ENCODE measurements at places on chromosomes 7 and 10.

DNA sequence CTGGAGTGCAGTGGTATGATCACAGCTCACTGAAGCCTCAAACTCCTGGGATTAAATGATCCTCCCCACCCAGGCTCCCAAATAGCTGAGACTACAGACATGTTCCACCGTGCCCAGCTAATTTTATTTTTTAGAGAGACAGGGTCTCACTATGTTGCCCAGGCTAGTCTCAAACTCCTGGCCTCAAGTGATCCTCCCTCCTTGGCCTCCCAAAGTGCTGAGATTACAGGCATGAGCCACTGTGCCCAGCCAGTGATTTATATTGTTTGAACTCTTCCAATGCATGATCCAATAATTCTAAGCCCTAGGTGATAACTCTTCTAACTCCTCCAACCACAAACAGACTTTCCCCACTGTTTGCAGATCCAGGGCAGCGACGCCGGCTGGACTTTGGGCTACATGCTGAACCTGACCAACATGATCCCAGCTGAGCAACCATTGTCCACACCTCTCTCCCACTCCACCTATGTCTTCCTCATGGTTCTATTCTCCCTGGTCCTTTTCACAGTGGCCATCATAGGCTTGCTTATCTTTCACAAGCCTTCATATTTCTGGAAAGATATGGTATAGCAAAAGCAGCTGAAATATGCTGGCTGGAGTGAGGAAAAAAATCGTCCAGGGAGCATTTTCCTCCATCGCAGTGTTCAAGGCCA lies 41.8 kb upstream of the CC2D2B start:
- DNase-seq: no peak

- peak; percentile 73 for DNase-seq
These were observed 103.9 kb downstream of the CUBN start for GRCh38 chr10:17025444-17026295.

DNA sequence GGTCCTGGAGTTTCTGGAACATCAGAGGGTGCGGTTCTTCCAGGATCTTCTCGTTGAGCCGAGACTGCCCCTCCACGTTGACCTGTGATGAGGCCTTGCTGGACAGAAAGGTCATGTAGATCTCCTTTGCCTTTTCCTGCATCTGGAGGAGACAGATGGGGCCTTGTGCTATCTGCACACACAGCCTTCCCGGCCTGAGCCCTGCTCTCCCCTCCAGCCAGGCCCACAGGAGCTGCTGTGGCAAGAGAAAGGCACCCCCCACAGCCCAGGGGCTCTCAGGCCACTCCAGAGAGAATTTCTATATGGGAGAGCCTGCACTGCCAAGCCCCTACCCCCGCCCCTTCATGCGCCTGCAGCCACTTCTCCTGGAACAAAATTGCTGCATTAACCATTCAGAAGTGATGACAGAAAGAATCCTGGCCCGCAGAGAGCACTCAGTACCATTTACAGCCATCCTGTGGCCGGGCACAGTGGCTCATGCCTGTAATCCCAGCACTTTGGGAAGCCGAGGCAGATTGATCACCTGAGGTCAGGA lies 26.9 kb downstream of the RGS10 start:
- DNase-seq: no peak

GRCh38 chr10:47121336-47121735 lies 178.7 kb upstream of the GDF10 start:
- no peak for DNase-seq

DNA sequence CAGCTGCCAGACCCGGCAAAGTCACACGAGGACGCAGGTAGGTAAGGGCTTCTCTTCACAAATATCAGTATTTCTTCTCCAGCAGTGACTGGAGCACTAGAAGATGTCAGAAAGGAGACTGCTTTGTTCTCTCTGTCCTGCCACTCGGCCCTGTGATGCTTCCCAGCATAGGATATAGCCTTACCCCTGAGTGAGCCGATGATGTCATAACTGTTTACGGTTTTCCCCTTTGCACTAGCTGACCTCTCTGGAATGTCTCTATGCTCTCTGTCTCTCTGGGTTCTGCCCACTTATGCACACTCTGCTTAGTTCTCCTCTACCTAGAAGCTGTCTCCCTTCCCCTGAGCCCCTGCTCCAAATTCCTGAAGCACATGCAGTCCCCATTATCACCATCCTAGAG lies 167.5 kb upstream of the PODXL start:
- no peak for DNase-seq

DNA sequence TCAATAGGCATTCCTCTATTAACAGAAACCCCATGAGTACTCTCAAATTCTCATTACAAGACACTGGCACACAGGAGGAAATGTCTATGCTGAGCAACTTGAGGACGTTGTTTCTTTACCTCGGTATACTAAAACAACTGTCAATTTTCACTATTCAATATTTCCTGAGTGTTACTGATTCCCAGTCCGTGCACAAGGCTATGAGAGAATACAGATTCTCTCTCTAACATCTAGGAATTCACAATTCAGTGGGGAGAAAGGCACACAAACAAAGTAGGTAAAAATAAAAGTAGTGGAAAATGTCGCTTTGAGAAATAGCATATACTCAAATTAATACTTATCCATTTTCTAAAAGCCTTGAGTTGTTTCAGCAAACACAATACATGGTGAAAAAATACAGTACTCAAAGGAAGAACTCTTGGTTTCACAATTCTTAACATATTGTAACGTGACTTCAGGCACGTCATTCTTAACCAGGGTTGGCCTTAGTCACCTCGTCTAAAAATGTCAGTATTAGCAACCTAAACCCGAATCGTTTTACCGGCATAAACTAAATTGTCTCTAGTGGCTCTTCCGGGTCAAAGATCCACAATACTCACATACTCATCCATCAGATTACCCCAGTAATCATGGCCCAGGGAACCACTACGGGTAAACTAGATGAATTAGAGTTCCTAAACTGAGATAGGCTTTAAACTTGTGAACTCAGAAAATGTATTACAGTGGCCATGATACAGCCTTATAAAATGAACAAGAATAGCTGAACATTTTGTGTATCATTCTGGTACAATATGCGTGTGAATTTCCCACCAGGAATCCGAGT lies 1.5 kb downstream of the IPMK start:
- peak; percentile 52 for DNase-seq

GRCh38 chr7:142098004-142098403 lies 13.5 kb upstream of the MGAM2 start:
- DNase-seq: no peak

GRCh38 chr7:37363536-37364491 lies 84.8 kb downstream of the ELMO1 start:
- peak; percentile 38 for DNase-seq

Data from skin of body (tissue), 3 donors.